Putamen (tissue), 1 donor: ENCODE measurements at places on chromosomes 7 and 10.

DNA sequence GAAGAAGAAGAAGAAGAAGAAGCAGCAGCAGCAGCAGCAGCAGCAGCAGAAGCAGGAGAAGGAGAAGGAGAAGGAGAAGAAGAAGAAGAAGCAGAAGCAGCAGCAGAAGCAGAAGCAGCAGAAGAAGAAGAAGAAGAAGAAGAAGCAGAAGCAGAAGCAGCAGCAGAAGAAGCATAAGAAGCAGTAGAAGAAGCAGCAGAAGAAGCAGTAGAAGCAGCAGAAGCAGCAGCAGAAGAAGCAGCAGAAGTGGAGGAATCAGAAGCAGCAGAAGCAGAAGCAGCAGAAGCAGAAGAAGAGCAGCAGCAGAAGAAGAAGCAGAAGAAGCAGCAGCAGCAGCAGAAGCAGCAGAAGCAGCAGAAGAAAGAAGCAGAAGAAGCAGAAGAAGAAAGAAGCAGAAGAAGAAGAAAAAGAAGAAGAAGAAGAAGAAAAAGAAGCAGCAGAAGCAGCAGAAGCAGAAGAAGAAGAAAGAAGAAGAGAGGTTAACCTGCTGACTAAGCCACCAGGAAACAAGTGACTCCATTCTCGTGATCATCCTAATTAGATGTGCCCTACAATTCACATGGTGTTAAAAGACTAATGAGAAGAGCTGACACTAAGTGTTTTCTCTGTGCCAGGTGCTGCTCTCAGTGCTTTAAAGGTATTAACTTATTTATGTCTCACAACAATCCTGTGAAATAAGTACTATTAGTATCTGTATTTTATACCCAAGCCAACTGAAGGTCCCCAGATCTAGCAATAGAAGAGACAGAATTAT is 11.6 kb downstream of the CDNF start:
- no peak for DNase-seq

DNA sequence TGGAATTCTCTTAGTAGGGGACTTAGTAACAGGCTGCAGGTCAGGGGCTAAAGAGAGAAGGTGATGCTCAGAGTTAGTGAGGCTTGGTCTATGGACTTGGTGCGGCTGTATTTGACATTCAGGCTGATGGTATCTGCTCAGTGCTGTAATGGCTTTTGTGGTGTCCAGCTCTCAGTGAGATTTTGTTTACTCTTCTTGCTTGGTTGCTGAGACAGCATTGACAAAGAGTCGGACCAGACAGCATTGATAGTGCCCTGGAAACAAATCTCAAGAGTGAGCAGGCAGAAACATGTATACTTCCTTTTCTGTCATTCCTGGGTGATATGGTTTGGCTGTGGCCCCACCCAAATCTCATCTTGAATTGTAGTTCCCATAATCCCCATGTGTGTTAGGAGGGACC is 202.0 kb downstream of the STK31 start:
- no peak for DNase-seq

DNA sequence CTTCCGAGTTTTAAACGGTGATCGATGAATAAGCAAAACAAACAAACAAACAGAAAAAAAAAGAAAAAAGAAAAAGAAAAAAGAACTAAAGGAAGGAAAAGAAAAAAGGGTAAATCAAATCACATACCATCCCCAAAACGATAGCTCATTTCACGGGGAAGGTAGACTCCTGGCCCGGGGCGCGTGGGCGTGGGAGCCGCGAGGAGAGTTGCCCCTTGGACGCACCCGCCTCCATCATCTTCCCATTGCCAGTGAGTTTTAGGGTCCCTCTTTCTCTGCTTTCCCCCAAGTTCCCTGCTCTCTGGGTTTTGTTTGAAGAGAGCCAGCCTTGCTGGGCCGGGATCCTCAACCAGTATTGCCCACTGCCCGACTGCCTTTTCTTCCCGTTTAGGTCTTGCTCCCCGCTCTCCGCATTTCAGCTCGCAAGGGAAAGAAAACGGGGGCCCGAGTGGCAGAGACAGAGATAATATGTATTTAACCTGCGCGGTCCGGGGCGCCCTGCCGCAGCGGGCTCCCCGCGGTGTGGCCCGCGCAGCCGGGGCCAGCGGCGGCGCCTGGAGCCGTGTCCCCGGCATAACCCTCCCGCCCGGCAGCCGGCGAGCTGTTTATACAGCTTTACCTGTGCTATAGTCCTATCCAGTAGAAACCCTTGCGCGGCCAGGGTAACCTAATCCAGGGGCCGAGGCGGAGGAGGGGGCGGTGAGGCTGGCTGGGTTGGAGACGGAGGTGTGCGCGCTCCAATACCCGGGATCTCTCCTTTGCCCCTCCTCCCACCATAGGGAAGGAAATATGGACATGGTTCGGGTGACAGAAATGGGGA is 5.2 kb upstream of the GATA3 start:
- no peak for DNase-seq

DNA sequence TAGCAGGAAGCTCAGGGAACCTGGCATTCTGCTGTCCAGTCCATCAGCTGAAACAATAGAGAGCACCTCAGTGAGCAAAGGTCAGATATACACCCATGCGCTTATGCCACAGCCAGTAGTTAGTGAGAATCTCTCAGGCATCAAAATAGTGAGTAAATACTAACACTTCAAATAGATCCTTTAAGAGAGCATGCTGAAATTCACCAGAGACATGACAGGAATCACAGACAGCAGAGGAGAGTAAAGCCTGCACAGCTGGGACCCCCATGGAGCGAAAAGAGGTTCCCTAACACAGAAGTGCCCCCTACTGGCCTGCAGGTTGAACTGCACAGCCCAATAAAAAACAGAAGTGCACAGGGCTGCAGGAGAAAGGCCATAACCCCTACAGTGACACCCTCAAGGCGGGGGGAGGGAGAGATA is 57.6 kb upstream of the ANTXRL start:
- no peak for DNase-seq

DNA sequence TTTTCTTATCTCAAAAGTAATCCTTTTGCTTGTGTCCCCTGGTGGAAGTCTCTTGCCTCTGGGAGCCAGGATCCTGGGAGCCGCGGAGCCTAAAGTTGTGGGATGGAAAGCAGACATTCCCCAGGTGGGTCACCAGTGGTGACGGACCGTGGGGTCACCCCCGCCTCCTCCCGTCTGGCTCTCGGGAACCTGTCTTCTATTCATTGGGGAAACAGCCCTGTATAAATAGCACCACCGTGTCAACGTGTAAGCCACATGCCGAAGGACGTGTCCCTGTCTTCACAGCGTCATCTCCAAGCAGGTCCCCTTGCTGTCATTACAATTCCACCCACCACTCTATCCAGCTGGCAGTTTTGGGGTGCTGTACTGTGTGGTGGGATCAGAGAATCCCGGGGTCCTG is 87.5 kb downstream of the ELFN1 start:
- DNase-seq = no peak

DNA sequence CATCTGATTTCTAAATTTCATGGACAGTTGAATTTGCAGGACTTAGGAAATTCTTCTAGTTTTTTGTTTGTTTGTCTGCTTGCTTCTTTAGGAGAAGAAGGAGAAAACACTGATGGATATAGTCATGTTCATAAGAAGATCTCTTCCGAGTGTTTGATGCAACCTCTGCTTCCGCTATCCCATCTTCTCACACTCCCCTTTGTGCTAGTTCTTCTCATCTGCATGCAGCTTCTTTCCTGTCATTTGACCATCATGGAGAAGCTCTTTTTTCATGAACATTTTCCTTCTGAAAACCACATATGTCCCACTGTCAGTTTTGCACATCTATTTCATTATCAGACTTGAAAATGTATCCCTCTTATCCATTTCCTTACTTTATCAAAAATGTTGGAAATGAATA is 346.9 kb upstream of the PRKCQ start:
- DNase-seq = no peak
